ENCODE measurements at places on chromosomes 4 and X.
A peak's percentile ranks its signal among the peaks of the same experiment; 100 is the strongest.

DNA sequence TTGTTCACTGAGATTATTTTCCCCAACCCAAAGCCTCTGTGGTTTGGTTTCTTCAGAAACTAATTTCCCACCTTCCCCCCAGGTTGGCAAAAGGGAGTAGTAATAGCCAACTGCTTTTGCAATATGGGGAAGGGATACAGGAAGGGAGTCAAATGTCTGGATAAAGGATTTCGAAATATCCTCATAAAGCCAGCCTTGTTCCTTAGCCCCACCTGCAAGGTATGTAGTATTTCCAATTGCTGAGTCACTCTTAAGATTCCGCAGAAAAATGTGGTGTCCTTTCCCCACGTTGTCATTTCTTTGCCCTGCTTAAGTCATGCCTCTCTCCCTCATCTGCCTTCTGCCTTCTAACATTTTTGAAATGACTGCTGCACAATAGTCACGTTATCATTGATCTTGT, 138.8 kb upstream of the DCAF8L1 start:
- no peak for DNase-seq

GRCh38 chr4:87118421-87118820, 102.0 kb downstream of the KLHL8 start:
- DNase-seq: no peak

GRCh38 chr4:36737691-36738090, 456.3 kb downstream of the DTHD1 start:
- no peak for DNase-seq

DNA sequence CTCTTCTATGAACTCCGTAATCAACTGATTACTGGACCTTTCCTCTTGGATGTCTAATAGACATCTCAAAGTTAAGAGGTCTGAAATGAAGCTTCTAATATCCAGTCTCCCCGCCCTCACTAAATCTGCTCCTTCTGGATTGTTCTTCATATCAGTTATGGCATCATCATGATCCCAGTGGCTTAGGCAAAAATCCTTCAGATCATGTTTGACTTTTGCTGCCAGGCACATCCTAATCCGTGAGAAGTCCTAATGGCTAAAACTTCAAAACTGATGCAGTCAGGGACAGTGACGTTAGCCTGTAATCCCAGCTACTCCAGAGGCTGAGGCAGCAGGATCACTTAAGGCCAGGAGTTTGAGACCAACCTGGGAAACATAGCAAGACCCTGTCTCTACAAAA, 55.1 kb upstream of the GUCY1A1 start:
- no peak for DNase-seq

GRCh38 chr4:70570796-70571195, 21.3 kb upstream of the AMBN start:
- DNase-seq: no peak

DNA sequence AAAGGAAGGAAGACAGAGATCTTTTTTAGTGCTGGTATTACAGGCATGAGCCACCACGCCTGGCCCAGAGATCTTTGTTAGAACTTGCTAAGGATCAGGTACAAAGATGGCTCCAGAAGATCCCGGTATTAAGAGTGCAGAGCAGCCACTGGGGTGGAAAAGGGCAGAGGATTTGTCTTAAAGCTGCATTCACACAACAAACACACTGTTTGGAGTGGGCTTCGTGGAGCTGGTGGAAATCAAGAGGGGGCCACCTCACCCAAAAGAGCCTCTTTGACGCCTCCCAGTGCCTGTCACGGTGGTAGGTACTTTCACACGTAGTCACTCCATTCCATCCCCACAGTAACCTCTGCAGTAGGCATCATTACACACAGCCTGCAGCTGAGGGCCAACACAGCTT, 13.3 kb downstream of the HELT start:
- no peak for DNase-seq

GRCh38 chr4:41360214-41360920, 103.6 kb downstream of the UCHL1 start:
- no peak for DNase-seq

DNA sequence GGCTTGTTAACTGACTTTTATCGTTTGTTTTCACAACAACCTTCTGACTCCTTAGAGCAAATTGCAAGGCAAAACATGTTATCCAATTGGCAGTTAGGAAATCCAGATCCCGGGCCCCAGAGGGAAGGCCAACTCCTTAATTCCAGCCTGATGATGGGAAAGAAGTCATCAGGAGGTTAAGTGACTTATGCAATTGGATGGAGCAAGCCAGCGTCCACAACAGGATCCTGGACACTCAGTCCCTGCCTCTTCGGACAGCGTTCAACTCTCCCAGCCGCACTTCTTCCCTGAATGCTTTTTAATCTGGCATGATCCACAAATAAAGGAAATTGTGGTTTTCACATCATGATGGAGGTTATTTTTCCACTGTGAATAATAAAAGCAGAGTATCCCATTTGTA, 310.1 kb downstream of the RAB28 start:
- no peak for DNase-seq

DNA sequence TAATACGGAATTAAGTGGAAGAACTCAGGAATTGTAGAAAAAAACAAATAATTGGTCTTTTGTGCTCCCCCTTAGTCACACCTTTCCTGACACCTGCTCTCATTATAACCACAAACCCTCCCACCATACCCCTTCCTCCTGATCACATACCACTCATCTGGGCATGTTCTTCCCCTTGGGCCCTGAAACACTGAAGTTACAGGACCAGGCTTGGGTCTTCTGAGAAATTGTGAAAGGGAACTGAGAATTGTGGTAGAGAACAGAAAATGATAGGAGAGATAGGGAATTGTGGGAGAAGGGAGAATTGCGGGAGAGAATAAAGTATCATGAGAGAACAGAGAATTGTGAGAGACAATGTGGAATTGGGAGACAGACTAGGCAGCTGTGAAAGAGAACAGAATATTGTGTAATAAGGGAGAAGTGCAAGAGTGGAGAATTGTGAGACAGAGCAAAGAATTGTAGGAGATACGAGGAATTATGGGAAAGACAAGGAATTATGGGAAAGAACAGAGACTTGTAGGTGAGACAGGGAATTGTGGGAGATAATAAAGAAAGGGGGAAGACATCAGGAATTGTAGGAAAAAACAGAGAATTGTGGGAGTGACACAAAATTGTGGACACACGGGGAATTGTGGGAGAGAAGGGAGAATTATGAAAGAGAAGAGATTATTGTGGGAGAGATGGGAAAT, 2.7 kb upstream of the HCCS start:
- DNase-seq: no peak

DNA sequence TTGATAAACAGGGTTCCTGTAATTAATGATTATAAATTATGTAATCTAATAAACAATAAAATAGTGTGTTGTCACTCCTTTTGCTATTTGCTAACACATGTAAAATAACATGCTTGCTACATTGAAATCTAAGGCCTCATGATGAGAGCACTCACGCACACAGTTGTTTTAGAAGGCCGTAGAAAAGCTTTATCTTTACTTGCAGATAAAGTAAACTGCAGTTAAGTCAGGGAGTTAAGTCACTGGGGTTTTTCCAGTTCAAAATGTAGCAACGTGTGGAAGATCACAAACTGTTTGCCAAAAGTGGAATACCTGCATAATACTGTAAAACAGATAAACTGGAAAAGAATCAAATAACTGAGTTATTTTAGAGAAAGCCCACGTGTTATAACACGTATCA, 187.3 kb upstream of the PACRGL start:
- DNase-seq: no peak

DNA sequence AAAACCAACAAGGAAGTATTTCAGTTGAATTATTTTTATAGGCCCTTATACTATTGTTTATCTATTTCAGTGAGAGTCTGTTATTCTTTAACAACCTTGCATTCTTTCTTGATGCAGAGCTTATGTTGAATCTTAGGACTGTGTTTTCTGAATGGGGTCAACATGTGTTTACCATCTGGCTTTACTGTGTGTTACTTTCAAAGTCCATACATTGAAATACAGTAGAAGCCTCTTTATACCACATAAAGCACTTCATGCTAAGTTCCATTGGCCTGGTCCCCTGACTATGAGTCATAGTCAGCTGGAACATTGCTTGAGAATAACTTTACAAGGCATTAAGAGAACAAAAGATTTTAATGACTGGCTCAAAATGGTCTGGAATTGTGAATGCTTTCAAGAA, 152.6 kb downstream of the GASK1B start:
- no peak for DNase-seq

DNA sequence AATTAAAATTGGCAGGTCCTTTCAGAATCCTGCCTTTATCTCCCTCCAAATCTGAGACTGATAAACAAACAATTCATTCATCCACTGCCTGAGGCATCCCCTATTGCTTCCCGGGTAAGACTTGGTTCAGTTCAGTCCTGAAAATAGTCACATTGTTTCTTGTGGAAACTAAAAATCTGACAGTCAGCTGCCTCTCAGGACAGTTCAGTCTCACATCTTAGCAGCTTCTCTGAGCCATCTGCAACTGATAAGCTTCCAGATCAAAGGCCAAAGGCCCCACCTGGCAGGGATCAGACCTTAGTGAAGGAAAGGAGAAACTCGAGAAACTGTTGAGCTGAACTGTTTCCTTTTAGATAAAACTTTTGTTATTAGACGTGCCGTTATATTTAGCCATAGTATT, 264.5 kb downstream of the IL15 start:
- no peak for DNase-seq

GRCh38 chr4:104763554-104764222, 269.0 kb upstream of the CXXC4 start:
- no peak for DNase-seq

GRCh38 chr4:82810176-82810575, 11.6 kb upstream of the SCD5 start:
- DNase-seq: no peak

- DNase-seq: no peak
These were observed 130.3 kb downstream of the GUCY2F start for GRCh38 chrX:109351557-109351956.

- DNase-seq: no peak
These were observed 2.9 kb upstream of the CCNG2 start for GRCh38 chr4:77154065-77154464.

- DNase-seq: no peak
These were observed 77.6 kb upstream of the ZNF518B start for GRCh38 chr4:10534820-10535219.

GRCh38 chrX:136205882-136206380, 45.3 kb downstream of the MAP7D3 start:
- DNase-seq: no peak

GRCh38 chr4:74173321-74173720, 15.4 kb downstream of the MTHFD2L start:
- DNase-seq: no peak

- no peak for DNase-seq
These were observed 71.4 kb upstream of the HPGD start for GRCh38 chr4:174593701-174594100.

GRCh38 chr4:7540206-7540605, 105.5 kb upstream of the PSAPL1 start:
- DNase-seq: peak; percentile 21

DNA sequence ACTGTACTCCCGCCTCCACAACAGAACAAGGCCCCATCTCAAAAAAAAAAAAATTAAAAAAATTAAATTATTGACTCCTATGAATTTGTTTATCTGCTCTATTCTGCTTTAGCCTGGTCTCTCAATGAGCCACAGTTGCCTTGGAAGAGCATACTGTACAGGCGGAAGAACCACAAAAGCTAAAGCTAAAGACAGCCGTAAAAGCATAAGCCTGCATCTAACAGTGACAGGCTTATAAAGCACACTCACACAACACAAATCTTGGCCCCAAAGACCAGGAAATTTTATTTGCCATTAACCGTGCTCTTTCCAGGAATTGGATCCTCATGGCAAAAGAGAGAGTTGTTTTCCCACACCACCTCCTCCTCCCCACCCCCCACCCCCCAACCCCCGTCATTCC, 53.5 kb upstream of the KLF3 start:
- DNase-seq: no peak

GRCh38 chr4:116627545-116627944, 457.8 kb downstream of the TRAM1L1 start:
- DNase-seq: no peak

GRCh38 chr4:47038263-47038662, 6.9 kb downstream of the GABRB1 start:
- DNase-seq: no peak

- no peak for DNase-seq
These were observed 67.3 kb downstream of the AFAP1 start for GRCh38 chr4:7872264-7872771.

GRCh38 chr4:47686294-47686872, 151.5 kb downstream of the CORIN start:
- DNase-seq: peak; percentile 49

- no peak for DNase-seq
These were observed 19.2 kb downstream of the FLNA start for GRCh38 chrX:154355094-154355775.

DNA sequence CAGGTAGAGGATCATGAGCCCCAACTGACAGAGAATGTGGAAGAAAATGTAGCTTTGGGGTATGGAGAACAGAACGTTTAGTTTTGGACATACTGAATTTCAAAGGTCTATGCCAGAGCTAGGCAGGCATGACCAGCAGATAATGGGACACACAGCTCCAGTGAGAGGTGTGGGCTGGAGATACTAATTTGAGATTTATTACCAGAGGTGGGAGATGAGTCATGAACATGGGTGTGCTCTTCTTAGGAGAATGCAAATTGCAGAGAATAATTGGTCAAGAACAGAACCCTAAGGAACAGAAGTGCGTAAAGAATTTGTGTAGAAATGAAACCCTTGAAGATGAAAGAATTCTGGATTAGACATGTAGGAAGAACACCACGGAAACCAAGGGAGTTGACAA, 125.2 kb downstream of the PACRGL start:
- no peak for DNase-seq

DNA sequence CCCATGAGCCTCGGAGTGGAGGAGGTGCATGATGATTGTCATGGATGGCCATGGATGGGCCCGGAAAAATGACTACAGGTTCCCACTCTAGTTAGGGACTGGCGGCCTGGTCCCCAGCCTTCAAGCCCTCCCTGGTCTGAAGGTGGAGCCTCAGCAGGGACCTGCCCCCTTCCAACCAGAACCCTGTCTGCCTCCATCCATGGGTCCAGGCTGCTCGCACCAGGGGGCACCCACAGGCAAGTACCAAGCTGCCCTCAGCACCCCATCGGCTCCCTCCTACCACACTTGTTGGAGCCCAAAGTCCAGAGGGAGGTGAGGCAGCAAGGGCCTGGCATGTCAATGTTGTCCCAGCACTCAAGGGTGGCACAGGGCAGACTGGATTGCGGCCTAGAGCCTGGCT, 2468.6 kb downstream of the PCDH7 start:
- DNase-seq: no peak

GRCh38 chr4:108813261-108813660, 50.4 kb upstream of the ETNPPL start:
- no peak for DNase-seq

DNA sequence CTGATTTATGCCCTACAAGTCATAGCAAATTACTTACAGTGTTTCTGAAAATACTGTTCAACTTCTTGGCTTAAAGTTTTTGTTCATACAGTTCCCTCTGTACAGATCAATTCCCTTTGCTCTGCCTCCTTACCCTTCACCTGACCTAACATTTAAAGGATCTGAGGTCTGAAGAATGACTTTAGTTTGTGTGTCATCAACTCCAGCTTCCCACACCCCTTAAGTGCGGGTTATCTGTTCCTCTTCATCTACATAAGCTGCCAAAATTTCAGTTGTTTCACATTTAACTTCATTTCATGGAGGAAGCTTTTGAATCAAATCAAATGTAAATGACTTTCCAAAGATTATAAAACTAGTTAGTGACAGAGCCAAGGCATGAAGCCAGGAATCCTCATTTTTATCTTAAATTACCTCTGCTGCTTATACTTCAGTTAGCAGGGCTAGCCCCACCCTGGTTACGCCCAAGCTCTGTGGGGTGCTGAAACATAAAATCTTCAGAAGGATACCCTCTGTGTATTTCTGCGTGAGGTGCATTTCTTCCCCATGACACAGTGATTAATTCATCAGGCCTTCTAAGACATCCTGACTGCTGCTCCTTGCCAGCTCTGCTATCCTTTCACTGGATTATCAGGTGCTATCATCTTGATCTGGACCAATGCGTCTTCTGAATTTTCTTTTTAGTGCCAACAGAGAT, 16.5 kb downstream of the CXCL1 start:
- no peak for DNase-seq

Data from CD4-positive, alpha-beta T cell (primary cell).